Activated CD8-positive, alpha-beta memory T cell treated with anti-CD3 and anti-CD28 coated beads, Interleukin-2, amount 50 U/mL, for 4 hours (primary cell): ENCODE measurements at places on chromosomes 11 and 22.

- no peak for DNase-seq
Measured at GRCh38 chr11:70810133-70810532, 411.8 kb downstream of the CTTN start.

DNA sequence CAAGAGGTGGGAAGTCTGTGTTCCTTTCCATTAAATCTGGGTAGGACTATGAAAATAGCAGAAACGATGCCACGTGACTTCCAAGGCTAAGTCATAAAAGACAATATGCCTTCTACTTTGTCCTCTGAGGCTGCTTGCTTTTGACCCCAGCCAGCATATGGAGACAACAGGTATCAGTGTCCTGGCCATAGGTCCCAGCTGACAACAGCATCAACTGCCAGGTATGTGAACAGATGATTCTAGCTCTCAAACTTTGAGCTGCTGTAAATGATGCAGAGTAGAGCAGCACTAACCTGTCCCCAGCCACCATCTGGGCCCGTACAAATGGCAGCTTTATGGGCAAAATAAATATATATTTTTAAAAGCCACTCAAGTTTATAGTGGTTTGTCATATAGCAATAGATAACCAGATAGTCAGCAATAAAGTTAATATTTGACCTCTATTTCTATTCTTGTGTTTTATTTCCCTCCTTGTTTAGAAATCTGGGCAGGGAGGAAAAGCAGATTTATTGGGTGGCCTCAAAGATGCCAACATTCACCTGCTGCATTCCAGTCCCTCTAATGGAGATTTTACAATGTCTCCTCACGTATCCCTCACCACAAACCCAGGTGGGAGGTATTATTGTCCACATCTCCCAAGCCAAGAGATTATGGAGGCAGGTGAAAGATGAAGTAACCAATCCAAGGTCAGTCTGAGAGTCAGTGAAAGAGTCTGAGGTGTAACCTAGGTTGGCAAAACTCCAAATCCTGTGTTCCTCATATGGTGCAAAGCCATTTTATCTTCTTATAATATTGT, 209.6 kb upstream of the LARGE1 start:
- DNase-seq: no peak

DNA sequence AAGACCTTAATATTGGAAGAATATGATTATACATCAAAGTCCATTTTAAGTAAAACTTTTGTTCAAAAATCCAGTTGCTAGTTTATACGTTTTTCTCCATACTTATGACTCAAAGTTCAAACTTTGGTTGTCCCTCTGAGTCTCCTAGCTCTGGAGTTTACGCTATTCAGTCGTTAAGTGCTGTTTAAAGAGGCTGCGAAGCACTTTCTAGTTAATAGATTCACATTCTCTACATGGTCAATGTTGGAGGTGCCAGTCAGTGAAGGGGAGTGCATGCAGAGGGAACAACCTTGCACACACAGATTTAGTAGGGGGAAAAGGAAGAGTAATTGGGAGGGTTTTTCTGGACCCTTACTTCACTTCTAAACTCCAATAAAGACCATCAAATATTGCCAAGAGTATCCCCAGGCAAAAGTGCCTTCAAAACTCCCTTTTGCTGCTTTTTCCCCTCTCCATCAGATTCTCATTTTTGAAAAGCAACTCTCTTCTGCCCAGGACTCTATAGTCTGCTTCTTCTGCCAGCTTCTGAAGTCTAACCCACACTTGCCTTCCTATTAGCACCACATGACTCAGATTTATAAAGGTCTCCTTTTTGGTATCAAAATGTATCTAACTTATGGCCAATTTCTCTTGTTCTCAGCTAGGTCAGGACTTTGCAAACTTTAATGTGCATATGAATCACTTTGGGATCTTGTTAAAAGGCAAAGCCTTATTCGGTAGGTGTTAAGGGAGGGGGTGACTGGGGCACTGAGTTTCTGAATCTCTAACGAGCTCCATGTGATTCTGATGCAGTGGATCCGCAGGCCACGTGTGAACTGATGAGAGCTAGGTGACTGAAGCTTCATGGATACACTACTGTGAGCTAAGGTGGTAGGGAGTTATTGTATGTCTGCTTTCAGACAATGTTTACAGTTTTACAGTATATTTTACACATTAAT, 96.2 kb upstream of the MTMR2 start:
- DNase-seq: no peak

DNA sequence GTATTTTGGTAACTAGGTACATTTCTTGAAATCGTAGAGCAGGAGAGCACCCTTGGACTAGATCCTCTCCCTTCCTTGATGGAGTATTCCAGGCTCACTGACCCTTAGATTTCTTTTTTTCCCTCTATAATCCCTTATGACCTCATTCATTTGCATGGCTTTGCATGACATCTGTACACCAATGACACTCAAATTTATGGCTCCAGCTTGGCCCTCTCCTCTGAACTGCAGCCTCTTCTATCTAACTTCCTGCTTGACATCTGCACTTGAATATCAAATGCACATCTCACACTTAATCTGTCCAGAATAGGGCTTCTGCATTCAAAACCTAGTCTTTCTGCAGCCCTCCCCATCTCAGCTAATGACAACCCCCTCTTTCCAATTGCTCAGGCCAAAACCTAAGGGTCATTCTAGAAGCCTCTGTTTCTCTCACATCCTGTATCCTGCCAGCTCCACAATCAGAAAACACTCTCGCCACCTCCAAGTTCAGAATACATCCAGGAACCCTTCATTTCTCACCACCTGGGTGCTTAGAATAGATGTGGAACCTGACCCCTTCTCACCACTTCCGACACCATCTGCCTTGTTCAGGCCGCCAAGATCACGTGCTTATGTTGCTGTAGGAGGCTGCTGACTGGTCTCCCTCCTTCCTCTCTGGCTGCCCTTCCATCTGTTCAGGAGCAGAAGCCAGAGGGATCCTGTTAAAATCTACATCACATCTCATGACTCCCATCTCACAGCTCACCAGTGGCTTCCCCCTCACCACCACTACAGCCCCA, 138.9 kb upstream of the MTNR1B start:
- DNase-seq: no peak

DNA sequence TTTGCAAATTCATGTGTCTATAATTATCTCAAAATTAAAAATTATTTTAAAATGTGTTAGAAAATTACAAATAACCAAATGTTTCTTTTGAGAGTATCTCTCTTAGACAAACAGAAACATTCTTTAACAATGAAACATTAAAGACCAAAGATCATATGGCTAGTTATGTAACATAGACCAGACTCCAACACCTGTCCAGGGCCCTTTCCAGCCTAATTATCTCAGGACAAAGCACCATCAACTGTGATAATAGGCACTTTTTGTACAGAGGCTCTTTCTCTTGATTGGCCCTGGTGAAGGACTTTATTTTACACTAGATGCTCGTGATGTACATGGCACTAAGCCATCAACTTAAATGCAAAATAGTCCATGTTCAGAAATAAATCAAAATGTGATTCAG, 5.0 kb upstream of the PLEKHA7 start:
- no peak for DNase-seq
